PC-3 (cell line): ENCODE measurements at places on chromosomes 12 and 14. TPM values are rescaled to one million over a fixed set of nuclear protein-coding genes. Genes with fewer than 3 reads are reported as not detected.

The GPRC5D gene
- total RNA-seq: not detected in 2 replicates

The BCL2L14 gene
- total RNA-seq: not detected in 2 replicates

The MGP gene
- 0.22 and 2.1 TPM in 2 replicates for total RNA-seq

The PHETA1 gene
- total RNA-seq: 18.6 and 22.8 TPM in 2 replicates

The STON2 gene
- total RNA-seq: 12.3 and 16.1 TPM in 2 replicates

The NPAS3 gene
- 0.36 and 1.2 TPM in 2 replicates for total RNA-seq

The KCNA5 gene
- not detected in 2 replicates for total RNA-seq

The NDRG2 gene
- 4.0 and 4.7 TPM in 2 replicates for total RNA-seq

The RNASE4 gene
- 5.9 and 8.5 TPM in 2 replicates for total RNA-seq

The SYT1 gene
- 0.12 and 0.51 TPM in 2 replicates for total RNA-seq

The RFLNA gene
- not detected in 2 replicates for total RNA-seq

The LALBA gene
- not detected in 2 replicates for total RNA-seq

The C1QL4 gene
- 5.3 and 6.9 TPM in 2 replicates for total RNA-seq

The VRTN gene
- not detected in 2 replicates for total RNA-seq

The HOXC12 gene
- total RNA-seq: 0.33 and 1.2 TPM in 2 replicates

The MAP1LC3B2 gene
- not detected in 2 replicates for total RNA-seq

The SLC25A29 gene
- 52.8 and 53.9 TPM in 2 replicates for total RNA-seq

The IAPP gene
- total RNA-seq: not detected in 2 replicates

The SRRM4 gene
- under 0.01 TPM in 1 of 2 replicates, not detected in the other for total RNA-seq

The PCED1B gene
- total RNA-seq: 1.0 TPM in 1 of 2 replicates, not detected in the other

The CKAP4 gene
- 76.3 and 99.1 TPM in 2 replicates for total RNA-seq
